ENCODE measurements at places on chromosomes 12 and 14.

DNA sequence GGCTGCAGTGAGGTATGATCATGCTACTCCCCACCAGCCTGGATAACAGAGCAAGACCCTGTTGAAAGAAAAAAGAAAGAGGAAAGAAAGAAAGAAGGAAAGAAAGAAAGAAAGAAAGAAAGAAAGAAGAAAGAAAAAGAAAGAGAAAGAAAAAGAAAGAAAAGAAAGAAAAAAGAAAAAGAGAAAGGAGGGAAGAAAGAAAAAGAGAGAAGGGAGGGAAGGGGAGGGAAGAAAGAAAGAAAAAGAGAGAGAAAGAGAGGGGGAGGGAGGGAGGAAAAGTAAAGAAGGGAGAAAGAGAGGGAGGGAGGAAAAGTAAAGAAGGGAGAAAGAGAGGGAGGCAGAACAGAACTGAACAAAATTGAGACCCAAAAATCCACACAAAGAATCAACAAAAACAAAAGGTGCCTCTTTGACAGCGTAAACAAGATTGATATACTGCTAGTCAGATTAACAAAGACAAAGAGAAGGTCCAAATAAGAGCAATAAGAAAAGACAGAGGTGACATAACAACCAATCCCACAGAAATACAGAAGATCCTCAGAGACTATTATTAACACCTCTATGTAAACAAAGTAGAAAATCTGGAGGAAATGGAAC is 293.9 kb upstream of the AMIGO2 start:
- no peak for DNase-seq

GRCh38 chr12:88298014-88298682 is 156.0 kb downstream of the TMTC3 start:
- peak; percentile 52 for DNase-seq

DNA sequence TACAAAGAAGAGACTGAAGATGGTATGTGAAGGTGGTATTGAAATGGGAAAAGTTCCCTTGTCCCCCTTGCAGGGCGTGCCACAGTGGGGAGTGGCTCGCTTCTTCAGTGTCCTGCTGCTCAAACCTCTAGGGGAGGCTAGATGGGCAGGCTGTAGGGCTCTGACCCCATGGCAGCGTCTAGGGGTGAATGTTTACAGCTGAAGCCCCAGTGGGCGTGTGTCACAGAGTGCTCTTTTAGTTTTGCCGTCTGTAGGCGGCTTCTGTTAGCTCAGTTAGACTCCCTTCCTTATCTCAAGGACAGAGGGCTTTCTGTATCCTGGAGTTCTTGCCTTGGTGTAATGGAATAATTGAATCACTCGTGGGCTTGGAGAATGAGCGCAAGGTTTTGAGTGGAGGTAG is 266.2 kb downstream of the RAD51B start:
- DNase-seq = no peak

DNA sequence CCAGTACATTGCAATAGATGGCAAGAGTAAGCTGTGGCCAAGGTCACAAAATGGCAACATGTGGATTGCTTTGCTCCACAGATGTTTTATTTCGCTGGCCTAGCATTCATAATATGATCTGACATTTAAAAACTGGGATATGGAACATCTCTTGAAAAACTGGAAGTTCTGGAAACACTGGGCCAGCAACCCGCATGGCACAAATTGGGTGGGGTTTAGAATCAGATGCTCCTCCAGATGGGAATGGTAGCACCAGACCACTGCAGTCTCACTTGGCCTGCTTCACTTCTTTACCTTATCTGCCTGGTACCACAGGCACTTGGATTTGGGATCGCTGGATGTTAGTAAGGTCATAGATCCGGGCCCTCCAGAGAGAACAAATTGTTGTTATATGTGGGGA is 10.1 kb downstream of the ZC2HC1C start:
- no peak for DNase-seq

GRCh38 chr12:14981049-14981448 is 8.2 kb downstream of the PDE6H start:
- DNase-seq = peak; percentile 15

GRCh38 chr12:57046947-57047890 is 2.7 kb downstream of the MYO1A start:
- no peak for DNase-seq
